ELR (cell line): ENCODE measurements at places on chromosomes 3 and 15.

DNA sequence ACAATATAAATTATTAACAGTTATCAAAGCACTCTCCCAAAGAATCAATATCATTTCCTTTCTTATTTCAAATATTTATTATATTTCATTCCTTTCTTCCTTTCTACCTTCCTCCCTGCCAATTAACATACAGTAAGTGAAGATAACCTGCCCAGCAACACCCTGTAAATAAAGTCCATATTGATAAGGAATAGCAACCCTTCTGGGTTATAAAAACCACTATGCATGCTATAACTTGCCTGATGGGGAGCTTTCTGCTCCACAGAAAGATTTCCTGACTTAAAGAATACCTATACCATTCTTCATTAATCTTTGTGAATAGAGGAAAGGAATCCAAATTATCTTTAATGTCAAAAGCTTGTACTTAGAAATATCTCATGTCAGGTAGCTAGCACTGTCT is 166.5 kb downstream of the ISL2 start:
- no peak for DNase-seq

DNA sequence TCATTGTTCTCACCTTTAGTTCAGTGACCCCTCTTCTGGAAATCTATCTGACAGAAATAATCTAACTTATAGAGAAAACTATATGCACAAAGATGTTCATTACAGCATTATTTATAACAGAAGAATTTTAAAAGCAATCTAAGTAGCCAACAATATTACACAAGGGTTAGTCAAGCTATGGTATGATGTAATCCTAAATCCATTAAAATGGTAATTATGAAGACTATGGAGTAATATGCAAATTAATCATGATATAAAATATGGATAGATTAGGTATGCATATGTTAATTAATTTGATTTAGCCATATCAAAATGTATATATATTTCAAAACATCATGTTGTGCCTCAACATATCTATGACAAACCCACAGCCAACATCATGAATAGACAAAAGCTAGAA is 17.7 kb upstream of the HERC1 start:
- no peak for DNase-seq

GRCh38 chr15:97955529-97955928 is 5.0 kb upstream of the ARRDC4 start:
- DNase-seq = no peak

GRCh38 chr15:74311734-74312444 is 55.6 kb downstream of the CYP11A1 start:
- DNase-seq = peak; percentile 54

DNA sequence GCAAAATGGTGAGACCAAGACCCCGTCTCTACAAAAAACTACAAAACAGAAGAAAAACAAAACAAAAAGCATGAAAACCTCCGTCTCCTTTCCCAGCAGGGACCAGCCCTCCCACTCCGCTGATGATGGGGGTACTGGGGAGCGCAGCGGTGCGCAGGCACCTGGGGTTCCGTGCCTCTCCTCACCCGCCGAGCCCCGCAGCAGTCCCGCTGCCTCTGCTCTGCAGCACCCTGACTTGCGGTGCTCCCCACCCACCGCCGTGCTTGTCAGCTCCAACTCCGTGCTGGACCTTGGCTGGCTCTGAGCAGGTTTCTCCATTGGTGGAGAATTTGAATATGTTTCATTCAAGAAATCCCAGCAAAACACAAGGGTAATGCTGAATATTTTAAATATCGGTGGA is 46.7 kb upstream of the ATP10A start:
- no peak for DNase-seq

DNA sequence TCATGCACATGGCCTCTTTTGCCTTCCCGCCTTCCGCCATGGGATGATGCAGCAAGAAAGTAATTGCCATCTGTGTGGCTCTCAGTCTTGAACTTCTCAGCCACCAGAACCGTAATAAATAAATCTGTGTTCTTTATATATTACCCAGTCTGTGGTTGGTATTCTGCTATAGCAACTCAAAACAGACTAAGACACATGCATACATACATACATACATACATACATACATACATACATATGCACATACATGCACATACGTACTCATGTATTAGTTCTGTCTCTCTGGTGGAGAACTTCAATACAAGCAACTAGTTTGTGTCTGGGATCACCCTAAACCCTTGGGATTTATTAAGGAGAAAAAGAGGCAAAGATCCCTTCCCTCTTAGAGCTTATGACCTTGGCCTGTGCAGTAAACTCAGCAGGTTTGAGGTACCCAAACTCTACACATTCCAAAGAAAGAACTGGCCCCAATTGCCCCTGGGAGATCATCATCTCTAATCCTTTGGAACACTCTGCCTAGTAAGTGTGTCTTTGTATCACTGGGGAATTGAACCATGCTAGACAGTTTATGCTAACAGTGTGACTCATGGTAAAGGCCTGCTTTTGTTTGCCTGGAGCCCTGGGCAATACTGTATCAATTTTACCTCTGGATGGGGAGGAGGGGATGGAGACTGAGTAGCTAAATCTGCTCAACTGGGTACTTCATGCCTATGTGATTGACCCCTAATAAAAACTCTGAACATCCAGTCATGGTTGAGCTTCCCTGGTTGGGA is 115.6 kb upstream of the LMCD1 start:
- DNase-seq = peak; percentile 20

DNA sequence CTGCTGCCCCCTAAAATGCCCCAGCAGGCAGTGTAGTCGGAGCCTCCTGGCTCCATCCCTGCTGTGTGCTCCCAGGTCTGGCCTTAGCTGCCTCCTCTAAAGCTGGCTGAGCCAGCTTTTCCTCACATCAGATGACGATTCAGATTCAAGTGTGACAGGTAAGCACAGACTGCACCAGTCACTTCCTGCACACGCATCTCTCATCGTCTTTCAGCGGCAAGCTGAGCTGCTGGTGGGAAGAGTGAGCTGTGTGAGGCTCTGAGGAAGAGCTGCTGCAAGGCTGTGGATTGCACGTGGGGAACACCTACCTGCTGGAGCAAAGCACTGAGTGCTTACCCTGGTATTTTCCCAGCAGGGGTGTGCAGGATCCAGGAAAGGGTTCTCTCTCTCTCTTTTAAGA is 88.4 kb upstream of the RPL32 start:
- DNase-seq = no peak

GRCh38 chr3:196194542-196194915 is 16.7 kb downstream of the ZDHHC19 start:
- no peak for DNase-seq

DNA sequence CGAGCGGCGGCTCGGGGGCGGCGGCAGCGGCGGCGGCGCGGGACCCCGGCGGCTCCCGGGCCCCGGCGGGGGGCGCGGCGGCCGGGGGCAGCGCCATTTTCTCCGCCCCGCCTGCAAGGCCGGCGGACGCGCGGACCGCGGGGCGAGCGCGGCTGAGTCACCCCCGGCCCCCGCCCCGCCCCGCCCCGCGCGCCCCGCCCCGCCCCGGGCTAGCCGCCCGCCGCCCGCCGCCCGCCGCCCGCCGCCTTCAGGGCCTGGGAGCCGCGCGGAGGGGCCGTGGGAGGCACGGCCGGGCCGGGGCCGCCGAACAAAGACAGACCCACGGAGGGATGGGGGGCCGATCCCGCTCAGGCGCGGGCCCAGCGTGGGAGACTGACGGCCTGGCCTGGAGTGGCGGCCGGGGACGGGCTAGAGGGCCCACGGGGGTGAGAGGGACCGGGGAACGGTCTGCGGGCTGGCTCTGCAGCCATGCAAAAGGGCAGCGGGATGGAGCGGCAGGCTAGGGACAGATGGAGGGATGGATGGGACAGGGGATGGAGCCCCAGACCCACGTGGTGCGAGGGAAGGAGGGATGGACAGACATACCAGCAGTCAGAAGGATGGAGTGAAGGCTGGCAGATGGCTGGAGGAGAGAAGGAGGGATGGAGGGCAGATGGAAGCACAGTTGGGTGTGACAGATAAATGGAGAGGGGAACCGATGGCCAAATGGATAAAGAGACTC is at the start of gene EIF4E3:
Gene EIF4E3 (minus strand): TSS at position 132 of the 721 bp plus-strand sequence. CDS start 35 bp downstream, at position 97.
- peak; percentile 49 for DNase-seq

GRCh38 chr3:101193957-101194356 is 126.4 kb downstream of the IMPG2 start:
- peak; percentile 82 for DNase-seq

GRCh38 chr15:55799291-55800212 is 56.6 kb upstream of the PRTG start:
- peak; percentile 68 for DNase-seq

DNA sequence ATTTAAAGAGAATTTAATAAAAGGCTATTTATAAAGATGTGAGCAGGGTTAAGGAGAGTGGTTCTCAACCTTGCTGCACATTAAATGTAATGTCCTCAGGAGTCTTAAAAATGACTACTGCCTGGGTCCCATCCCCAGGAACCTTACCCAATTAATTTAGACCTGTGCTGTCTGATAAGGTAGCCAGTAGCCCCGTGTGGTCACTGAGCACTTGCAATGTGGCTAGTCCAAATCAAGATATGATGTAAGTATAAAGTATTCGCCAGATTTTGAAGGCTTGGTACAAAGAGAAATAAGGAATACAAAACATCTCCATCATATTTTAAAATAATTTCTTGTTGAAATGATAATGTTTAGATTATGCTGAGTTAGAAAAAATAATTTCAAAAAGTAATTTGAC is 343.3 kb upstream of the PPP2R3A start:
- no peak for DNase-seq

- DNase-seq = no peak
Observed at GRCh38 chr3:59938828-59939227, 889.0 kb upstream of the CFAP20DC start.
